Skeletal muscle cell (primary cell): ENCODE measurements at places on chromosomes 6 and 20.

GRCh38 chr20:32433311-32434021 is 75.3 kb downstream of the ASXL1 start:
- no peak for DNase-seq

- no peak for DNase-seq
Measured at GRCh38 chr20:31908424-31908823, 38.0 kb downstream of the TTLL9 start.

DNA sequence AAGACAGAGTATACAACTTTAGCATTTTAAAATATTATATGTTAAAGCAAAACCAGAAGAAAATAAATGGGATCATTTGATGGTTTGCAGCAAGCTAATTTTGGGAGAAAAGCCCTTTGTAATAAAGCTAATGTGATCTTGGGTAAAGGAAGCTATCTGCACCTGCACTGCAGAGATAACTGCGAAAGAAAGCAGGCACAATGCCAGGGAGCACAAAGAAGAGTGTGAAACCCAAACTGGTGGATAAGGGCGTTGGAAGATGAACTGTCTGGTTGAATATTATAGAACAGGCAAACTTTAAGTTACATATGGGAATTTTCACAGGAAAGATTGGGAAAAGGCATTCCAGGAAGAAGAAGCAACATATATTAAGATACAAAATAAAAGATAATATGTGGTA is 179.2 kb upstream of the KHDRBS2 start:
- DNase-seq = no peak

- no peak for DNase-seq
Measured at GRCh38 chr20:54688476-54688875, 213.1 kb downstream of the DOK5 start.

DNA sequence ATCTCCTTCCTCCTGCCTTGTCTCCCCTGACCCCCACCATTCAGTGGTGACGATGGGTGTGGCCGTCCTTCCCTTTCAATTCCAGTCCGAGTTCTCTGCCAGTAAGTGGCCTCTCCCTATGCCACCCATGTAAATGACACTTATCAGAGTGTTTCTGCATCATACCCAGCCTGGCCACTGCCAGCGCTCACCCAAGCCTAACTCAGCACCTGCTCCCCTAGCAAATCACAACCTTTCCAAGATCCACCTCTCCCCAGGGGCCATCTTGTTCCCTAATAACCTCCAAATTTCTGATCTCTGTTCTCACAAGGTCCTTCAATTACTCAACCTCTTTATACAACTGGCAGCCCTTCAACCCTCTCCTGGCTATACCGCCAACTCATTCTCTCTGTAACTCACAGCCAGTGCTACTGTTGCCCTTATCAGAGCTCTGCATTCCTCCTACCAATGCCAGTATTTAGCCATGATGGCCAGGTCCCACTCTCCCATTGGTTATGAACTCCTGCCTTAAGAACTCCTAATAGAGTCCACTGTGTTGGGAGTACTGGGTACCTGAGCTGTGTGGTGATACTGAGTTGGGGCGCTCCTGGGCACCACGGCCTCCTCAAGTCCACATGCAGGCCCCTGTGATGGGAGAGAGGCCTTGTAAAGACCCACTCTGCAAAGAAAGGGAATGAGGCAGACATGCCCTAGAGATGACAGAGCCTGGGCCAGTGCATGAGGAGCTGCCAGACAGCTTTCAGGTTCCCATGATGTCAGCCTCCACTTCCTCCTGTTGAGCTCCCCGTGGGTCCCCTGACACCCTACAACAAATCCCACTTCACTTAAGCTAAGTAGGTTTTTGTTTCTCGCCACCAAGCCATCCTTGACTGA is 187.4 kb upstream of the RREB1 start:
- no peak for DNase-seq

DNA sequence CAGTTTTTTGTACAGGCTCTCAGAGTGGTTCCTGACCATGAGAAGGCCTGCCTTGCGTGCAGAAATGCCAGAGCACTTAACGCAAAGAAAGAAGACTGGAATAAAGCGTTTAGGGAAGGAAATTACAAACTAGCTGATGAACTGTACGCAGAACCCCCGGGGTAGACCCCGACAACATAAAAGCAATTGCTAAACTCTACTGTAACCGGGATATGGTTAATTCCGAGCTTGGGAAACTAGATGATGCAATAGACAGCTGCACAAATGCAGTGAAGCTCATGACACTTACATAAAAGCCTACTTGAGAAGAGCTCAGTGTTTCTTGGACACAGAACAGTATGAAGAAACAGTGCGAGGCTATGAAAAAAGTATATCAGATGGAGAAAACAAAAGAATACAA is 35.7 kb downstream of the CITED2 start:
- peak; percentile 88 for DNase-seq

GRCh38 chr6:84228198-84228543 is 728 bp upstream of the CEP162 start:
- DNase-seq = no peak

DNA sequence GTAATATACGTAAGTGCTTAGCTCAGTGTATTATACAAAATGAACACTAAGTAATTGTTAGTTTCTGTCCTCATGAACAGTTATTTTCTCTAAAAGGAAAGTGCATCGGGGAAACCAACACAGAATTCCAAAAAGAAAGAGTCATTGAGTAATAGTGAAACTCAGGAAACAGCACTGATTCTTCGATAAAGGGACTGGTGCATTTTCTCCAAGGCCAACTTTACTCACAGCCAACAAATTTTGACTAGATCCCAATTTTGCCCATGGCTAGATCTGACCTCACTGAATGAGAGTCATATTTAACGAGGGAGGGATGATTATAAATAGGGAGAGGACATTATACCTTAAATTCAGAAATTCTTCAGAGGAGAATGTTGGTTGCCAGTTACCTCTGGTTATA is 390.9 kb upstream of the NRSN1 start:
- DNase-seq = no peak

DNA sequence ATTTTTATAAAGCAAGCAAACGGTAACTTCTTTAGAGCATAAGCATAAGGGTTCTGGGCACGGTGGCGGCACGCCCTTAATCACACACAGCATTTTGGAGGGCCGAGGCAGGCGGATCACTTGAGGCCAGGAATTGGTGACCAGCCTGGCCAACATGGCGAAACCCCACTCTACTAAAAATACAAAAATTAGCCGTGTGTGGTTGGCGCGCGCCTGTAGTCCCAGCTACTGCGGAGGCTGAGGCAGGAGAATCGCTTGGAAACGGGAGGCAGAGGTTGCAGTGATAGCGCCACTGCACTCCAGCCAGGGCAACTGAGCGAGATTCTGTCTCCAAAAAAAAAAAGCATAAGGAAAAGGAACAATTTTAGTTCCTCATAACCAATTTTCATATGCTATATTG is 2.6 kb downstream of the SENP6 start:
- no peak for DNase-seq

GRCh38 chr6:132354517-132355167 is 46.6 kb downstream of the MOXD1 start:
- DNase-seq = no peak

- DNase-seq = no peak
Measured at GRCh38 chr6:74745670-74746069, 460.2 kb downstream of the COL12A1 start.

GRCh38 chr6:89689732-89690131 is 51.2 kb upstream of the LYRM2 start:
- DNase-seq = no peak

- DNase-seq = no peak
Measured at GRCh38 chr6:31769684-31770371, 7.3 kb downstream of the VWA7 start.

GRCh38 chr20:11173916-11174315 is 500.1 kb upstream of the JAG1 start:
- DNase-seq = no peak

- DNase-seq = no peak
Measured at GRCh38 chr20:47814632-47815415, 29.5 kb upstream of the SULF2 start.

DNA sequence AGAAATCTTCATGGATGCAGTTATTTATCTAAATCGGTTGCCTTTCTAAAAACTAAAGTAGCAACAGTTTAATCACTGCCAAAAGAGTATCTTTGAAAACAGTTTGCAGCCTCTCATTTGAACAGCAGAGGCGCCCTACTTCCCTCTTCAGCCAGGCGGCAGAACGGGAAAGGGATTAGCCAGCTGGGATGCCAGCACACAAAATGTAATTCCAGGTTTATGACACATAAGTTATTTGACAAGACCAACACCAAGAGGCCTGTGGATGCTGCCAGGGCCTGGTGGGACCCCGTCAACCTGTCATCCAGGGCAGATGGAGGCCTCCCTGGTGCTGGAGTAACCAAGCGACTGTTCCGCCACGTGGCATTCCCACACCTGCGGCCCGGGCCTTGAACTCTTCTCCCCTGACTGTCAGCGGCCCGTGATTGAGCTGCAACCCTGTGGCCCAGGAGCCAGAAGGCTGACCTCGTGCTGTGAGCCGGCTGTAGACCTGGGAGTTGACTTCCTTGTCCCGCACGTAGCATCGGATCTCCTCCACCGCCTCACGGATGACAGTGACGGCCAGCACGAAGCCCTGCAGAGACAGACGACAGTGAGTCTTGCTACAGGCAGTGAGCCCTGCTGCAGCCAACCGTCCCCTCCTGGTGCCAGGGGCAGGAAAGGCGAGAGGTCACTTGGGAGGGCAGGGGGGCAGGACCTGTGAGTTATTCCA is 55.5 kb downstream of the ATP9A start:
- DNase-seq = no peak

DNA sequence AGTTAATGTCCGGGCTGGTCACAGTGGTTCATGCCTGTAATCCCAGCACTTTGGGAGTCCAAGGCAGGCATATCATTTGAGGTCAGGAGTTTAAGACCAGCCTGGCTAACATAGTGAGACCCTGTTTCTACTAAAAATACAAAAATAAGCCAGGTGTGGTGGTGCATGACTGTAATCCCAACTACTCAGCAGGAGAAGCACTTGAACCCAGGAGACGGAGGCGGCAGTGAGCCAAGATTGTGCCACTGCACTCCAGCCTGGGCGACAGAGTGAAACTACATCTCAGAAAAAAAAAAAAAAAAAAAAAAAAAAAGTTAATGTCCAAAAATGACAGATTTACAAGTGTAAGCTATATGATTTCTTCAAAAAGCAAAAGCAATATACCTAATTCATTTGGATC is 124.9 kb downstream of the CCDC170 start:
- no peak for DNase-seq

GRCh38 chr20:51594236-51595057 is 51.9 kb upstream of the NFATC2 start:
- no peak for DNase-seq

DNA sequence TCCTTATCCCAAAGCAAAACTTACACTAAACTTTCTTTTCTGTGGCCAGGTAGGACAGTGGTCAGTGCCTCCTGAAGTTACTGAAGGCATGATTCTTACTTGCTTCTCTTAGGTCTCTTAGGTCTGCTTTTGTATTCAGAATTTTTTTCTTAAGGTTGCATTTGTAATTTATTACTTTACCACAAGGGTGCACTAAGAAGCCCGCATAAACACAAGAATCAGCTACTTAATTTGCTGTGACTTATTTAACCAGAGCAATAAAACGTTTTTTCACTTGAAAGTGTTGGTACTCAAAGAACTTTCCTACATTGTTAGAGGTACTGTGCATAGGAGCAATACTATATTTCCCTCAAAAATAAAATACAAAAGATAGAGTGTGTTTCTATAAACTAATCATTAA is 75.4 kb upstream of the LAMA2 start:
- no peak for DNase-seq

DNA sequence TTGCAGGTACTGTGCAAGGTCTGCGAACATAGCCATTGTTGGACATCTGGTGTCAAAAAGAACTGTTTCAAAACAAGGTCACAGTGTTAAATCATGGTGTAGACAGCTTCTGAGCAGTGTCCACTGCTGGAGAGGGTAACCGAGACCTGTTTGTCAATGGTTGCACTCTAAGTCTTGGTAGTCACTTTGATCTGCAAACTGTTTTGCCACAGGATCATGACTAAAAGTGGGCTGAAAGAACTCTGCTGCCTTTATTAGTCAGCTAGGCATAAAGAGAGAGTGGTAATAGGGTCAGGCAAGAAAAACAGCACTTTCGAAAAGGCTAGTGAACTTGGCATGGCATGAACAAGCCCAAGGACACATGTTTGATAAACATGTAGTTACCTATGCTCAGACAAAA is 552.3 kb upstream of the CITED2 start:
- DNase-seq = peak; percentile 67

GRCh38 chr6:119713903-119714302 is 364.3 kb upstream of the MAN1A1 start:
- DNase-seq = no peak

- no peak for DNase-seq
Measured at GRCh38 chr6:281469-282103, 10.7 kb upstream of the DUSP22 start.

DNA sequence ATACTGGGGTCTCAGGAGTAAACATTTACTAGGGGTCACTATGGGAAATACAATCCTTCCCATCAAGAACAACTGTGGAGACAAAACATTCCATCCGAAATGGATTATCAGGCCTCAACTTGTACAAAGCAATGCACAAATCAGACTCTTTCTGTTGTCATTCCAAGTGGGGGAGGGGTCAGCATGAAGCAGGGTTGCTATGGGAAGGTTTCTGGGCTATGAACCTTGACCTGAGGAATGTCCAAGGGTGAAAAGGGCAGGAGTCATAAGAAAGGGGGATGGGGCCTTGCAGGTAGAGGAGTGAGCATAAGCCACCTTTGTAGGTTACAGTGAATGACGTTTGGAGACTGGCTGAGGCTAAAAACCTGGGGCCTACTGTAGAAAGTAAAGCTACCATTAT is 3.1 kb downstream of the METTL24 start:
- DNase-seq = no peak

- peak; percentile 56 for DNase-seq
Measured at GRCh38 chr6:16684896-16685554, 76.2 kb downstream of the ATXN1 start.

DNA sequence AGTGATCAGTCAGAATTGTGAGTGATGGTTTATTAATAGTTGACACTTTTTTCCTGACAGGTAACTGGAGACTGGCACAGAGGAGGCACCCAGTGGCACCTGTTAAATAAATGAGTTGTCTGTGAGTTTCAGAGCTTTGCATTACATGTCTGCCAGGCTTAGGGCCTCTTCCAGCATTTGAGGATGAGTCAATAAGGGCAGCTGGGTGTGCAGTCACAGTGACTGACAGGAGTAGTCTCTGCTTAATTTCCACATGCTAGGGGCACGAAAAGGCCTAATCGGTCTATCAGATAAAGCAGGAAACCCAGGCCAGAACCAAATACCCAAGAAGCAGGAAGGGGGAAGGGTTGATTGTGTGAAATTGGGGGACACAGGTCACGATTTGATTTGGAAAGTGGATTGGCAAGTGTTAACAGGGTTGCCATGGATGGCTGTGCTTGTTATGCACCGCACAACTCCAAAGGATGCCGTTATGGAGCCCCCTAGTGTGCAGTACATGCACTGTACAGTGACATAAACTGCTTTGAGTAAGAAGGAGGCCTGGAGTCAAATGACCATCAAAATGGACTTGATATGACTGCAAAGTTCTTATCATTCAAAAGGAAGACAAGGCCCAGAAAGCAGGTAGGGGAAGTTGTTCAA is 111.9 kb upstream of the GGTLC1 start:
- no peak for DNase-seq
